Stimulated activated CD8-positive, alpha-beta memory T cell treated with anti-CD3 and anti-CD28 coated beads, Interleukin-2, amount 100 ng/mL, for 1 hour (primary cell): ENCODE measurements at places on chromosomes 3 and 15.

- DNase-seq, result no peak
Observed at GRCh38 chr3:129352650-129353588, 74.2 kb downstream of the HMCES start.

DNA sequence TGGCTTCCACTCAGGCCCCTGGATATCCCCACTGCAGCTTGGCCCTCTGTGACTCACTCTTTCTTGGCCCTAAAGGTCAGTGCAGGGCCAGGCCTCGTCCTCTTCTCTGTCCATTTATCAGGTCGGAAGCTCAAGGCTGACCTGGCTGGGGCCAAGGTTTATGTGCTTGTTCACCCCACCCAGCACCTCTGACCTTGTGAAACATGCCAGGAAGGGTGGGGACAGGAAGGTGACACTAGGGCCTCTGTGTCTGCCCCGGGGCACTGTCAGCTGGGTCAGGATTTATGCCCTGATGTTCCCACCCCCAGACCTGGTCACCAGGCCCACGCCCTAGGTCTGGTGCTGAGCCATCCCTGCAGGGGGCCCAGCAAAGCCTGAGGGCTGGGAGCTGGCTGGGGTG is 103.8 kb downstream of the FBLN2 start:
- DNase-seq, result no peak

- DNase-seq, result no peak
Observed at GRCh38 chr15:75065467-75065850, 42.1 kb downstream of the PPCDC start.

DNA sequence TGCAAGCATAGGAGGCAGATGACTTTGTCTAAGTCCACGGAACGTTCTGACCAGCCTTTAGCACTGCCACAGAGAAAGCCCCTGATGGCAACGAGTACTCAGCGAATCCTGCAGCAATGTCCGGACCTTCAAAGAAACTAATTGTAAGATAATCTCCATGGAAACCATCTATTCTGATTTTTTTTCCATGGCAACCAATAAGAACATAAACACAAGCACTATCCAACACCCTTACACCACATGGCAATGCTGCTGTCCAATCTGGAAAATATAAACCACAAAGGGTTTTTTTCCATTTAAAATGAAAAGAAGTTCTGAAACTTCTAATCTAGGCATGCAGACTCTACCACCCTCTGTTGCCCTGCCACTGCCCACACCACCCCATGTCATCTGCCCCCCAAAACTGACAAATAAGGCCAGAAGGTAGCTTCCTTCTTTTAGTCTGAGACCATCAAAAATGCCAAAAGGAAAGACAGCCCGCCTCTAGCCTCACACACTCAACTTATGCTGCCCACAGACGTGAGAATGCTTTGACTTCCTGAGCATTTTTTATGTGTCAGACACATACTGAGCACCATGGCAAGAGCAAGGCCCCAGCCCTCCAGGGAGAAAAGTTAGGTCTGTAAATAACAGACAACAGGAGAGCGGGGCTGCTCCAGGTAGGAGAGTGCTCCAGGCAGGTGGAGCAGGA is 44.5 kb downstream of the POC1A start:
- DNase-seq, result no peak

GRCh38 chr3:5190147-5190791 is 2.8 kb downstream of the EDEM1 start:
- no peak for DNase-seq

DNA sequence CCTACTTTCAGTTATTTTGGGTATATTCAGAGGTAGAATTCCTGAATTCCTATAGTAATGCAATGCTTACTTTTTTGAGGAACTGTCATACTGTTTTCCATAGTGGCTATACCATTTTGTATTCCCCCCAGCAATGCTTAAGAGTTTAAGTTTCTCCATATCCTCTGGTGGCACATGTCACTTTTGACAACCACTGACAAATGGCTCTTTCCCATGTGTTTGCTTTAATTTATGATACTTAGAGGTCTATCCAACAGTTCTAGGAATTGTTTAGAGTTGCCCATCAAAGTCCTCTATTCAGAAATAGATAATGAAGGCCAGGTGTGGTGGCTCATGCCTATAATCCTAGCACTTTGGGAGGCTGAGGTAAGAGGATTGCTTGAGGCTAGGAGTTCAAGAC is 128.9 kb upstream of the CFAP20DC start:
- no peak for DNase-seq

- no peak for DNase-seq
Observed at GRCh38 chr3:112860898-112861297, 14.2 kb upstream of the CD200R1L start.

DNA sequence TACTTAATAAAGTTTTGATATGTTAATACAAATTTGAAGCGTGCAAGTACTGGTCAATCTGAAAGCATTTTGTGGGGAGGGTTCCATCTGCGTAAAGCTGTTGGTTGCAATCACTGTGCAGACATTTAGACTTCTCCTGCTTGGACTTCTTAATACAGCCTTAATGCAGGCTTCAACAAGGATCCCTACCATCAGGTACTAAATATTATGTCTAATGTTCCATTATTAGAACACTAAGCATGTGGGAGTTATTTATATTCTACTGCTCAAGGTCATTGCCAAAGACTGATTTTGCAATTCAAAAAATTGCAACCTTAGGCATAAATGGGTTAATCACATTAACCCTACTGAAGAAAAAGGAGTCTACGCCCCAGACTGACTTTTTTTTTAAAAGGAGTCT is 73.9 kb upstream of the MYO5C start:
- no peak for DNase-seq

GRCh38 chr3:161560008-161560637 is 63.5 kb downstream of the OTOL1 start:
- DNase-seq, result no peak

DNA sequence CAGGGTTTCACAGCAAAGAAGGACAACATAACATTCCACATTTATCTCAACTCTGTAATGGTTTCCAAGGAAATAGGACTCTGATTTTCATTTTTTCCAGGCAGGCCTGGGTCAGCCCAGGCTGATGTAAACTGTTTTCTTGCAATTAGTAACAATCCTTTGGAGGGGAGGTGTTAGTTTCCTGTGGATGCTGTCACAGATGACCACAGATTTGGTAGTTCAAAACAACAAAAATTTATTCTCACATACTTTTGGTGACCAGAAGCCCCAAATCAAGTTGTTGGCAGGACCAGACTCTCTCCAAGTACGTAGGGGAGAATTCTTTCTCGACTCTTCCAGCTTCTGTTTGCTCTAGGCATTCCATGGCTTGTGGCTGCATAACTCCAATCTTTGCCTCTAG is 88.0 kb downstream of the EDEM1 start:
- DNase-seq, result no peak

DNA sequence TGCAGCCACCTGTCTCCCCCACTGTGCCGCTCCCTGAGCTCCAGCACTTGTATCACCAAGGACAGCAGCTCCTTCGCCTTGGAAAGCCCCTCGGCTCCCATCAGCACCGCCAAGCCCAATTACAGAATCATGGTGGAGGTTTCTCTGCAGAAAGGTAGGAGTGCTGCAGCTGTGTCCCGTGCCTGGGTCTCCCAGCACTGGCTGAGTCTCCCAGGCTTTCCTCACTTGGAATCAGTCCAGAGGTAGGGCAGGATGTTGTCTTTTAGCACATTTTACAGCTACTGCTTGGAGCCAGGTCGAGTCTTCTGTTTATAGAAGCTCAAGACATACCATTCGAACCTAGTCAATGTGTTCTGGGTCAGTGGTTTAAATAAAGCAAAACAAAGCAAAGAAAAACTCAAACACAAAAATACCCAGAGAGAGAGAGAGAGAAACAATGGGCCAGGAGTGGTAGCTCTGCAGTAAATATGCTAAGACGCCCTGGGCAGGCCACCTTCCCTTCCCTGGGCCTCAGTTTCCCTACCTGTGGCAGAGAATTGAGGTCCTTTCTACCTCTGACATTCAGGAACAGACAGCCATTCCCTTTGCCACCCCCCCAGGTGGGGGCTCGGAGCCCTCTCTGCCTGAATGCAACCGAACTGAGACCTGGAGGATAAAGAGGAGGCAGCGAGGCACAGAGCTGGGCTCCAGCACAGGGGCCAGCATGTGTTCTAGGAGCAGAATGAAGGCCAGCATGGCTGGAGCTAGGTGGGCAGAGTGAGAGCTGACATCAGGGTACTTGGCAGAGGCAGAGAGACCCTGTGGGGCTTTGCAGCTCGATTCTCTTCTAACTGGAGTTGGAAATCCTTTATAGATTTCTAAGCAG is 44.1 kb downstream of the STARD5 start:
- no peak for DNase-seq

DNA sequence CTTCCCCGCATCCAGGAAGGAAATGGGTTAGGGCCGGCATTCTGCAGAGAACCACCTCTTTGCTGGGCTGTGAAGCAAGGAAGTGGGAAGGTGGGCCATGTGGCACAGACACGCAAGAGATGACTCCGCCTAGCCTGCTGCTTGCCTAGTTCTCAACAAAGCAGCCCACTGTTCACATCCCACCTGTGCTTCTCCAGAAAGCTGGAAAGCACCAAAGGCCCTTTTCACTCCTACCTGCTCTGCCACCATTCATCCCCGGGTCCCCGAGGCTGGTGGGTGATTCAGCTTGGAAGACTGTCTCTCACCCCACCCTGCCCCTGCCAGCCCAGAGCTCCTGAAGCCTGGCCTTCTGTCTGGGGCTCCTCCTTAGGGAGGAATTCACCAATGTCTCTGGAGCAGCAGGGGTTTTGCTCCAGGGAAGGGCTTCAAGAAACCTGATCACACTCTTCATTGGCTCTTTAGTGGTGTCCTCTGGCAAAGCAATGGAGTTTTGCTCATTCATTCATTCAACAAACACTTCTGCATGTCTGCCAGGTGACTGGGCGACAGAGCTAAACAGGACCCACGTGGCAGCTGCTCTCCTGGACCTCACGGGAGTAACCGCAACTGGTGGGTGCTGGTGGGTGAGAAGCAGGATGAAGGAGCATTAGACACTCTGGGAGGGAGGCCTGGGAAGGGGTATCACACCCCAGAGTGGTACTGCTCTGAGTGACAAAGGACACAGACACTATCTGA is 145.4 kb upstream of the TLE3 start:
- no peak for DNase-seq

GRCh38 chr3:194277104-194277785 is 73.9 kb downstream of the CPN2 start:
- DNase-seq, result no peak

DNA sequence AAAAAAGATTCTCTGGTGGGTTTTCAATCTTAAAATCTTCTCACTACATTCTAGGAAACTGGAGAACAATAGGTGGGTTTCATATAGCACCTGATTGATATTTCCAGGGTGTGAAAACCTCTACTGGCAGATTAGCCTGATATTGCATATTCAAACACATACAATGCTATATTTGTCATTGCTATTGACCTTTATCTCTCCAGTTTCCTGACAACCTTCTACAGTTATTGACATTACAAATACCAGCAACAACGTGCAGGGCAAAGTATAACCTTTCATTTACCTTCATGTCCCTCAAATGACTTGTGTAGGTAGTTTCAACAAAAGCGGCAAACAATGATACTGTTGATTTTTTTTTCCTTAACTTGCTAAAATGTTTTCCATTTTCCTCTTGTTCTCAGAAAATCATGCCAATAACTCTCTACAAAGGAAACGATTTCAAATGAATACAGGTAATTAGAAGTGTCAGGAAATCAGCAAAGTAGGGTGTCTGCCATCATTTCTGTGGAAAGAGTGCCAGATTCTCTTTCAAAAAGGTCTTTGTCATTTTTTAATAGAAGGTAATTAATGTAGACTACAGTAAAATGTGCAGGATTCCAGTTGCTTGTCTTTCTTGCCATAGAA is 72.6 kb upstream of the CDIN1 start:
- DNase-seq, result no peak

GRCh38 chr15:59274126-59274970 is 67.7 kb downstream of the LDHAL6B start:
- no peak for DNase-seq

DNA sequence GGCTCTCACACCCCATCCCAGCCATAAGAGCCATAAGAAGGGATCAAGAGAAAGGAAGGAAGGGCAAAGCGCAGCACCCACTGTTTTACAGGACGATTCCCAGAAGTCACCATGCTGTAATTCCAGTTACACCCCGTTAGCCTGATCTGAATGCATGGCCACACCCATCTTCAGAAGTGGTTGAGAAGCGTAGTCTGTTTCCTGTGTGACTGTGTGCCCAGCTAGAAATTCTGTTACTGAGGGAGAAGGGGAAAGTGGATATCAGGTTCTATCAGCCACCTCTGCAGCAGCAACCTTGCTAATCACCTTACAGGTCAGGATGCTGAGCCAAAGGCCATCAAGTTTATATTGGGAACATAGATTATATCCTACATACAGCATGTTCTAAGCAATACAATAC is 260.0 kb downstream of the ABHD5 start:
- no peak for DNase-seq

GRCh38 chr15:41992803-41993190 is 20.4 kb upstream of the EHD4 start:
- no peak for DNase-seq

GRCh38 chr3:197197334-197197733 is 101.1 kb downstream of the DLG1 start:
- no peak for DNase-seq

DNA sequence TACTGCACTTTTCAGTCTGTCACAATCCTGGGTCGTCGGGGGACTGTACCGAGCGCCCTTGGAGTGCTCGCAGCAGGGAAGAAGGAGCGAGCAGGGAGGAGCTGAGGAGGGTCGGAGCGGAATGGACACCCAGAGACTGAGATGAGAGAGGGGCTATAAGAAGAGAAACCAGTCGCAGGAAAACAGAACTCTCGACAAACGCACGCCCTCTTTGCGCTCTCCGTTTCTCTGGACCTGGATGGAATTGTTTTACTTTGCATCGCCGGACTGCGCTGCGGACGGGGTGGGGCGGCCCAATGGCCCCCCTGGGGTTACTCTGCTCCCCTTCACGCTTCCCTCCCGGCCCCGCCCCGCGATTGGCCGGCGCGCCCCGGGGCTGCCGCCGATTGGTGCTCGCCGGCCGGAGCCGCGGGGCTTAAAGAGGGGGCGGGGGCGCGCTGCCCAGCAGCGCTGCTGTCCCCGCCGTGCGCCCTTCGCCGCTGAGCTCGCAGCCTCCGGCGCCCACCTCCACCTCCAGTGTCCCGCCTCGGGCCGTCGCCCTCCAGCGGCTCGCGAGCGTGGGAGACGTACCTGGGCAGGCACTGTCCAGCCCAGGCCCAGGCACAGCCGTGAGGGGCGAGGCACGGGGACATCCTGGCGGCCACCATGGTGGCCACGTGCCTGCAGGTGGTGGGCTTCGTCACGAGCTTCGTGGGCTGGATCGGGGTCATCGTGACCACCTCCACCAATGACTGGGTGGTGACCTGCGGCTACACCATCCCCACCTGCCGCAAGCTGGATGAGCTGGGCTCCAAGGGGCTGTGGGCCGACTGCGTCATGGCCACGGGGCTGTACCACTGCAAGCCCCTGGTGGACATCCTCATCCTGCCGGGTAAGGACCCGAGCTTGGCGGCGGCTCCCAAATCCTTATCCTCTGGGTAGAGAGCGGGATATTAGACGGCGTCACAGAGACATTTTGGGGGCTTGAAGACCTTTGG is at the start of gene CLDN11:
TSS of gene CLDN11 (plus strand) at position 447 of the 977 bp plus-strand sequence. CDS start at position 646, 199 bp downstream.
- DNase-seq, result no peak

- no peak for DNase-seq
Observed at GRCh38 chr3:67526246-67526645, 128.2 kb downstream of the SUCLG2 start.
